Stimulated activated CD4-positive, alpha-beta T cell treated with anti-CD3 and anti-CD28 coated beads, Interleukin-4, amount 100 ng/mL, for 24 hours (primary cell): ENCODE measurements at places on chromosomes 1 and 21.

- DNase-seq = no peak
Measured at GRCh38 chr1:29457496-29458368, 221.4 kb downstream of the PTPRU start.

DNA sequence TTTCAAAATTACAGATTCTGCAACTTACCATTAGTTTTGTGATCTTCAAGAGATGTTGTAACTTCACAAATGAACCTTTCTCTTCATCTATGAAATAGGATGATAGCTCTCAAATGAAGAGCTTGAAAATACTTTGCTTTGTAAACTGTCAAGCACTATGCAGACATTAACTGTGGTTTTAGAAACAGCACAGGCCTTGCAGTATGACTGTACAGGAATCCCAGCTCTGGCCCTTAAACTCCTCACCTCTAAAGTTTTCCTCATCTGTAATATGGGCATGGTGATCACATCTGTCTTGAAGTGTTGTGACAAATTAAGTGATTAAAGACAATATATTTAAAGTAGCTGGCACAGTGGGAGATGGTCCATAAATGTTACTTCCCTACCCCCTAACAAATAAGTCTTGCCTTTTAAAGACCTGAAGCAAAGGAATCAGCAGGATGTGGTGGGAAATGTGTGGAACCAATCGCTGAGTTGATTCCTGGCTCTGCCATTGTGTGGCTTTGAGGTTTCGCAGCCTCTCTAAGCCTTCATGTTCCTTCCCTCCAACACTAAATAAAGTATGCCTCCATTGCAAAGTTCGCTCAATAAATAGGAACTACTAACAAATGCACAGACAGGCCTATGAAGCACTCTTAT, 5.5 kb upstream of the PTP4A2 start:
- DNase-seq = no peak

DNA sequence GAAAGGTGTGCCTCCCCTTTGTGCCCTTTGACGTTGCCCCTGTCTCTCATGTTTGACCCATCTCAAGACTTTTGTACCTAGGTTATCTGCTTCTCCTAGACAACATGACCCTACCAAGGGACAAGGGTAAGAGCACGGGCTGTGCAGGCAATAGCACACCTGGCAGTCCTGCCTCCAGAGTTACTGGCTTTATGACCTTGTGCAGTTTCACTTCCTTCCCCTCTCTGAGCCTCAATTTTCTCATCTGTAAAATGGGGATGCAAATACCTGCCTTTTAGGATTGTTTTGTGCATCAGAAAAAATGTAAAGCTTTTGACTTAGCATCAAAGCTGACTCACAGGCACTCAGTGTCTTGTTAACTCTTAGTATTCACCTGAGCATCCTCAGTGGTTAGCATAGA, 36.4 kb downstream of the ELK4 start:
- no peak for DNase-seq

DNA sequence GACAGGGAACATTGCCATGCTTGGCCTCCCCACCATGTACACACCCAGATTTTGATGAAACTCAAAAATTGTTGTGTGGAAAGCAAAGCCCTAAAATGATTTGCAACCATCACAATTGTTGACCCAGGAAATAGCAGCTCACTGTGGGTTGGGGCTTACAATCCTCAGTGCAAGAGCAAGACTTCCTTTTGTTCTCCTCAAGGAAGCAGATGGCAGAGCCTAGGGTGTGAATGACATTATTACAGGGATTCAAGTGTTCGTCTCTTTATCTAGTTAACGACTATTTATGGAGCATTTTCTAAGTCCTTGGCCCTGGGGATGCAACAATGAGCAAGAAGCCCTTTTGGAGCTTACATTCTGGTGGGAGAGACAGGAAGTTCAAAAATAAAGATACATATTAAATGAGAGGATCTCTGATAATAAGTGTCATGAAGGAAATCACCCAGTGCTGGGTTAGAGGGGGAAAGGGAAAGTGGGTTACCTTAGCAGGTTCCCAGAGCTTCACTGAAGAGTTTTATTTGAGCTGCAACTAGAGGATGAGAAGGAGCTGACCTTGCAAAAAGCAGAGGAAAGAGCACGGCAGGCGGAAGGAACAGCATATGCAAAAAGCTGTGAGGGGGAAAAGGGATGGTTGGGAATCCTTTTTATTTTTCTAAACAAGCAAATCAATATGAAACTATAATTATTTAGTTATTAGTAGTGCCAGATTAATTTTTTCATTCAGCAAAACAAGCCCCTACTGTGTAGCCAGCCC, 38.5 kb upstream of the ID3 start:
- DNase-seq = no peak

GRCh38 chr1:187961895-187962294, 1133.1 kb downstream of the PLA2G4A start:
- DNase-seq = no peak

- no peak for DNase-seq
Measured at GRCh38 chr1:178051071-178051470, 42.8 kb upstream of the RASAL2 start.

- DNase-seq = no peak
Measured at GRCh38 chr1:157197906-157198435, 59.8 kb upstream of the ETV3 start.
